ENCODE measurements at places on chromosomes 2 and 18. TPM values are rescaled to one million over a fixed set of nuclear protein-coding genes. Genes with fewer than 3 reads are reported as not detected.

The TAF4B gene
- 18.7 TPM for total RNA-seq

The GPR75 gene
- 2.0 TPM for total RNA-seq

The REG3A gene
- total RNA-seq: not detected

The MC2R gene
- total RNA-seq: not detected

- H3K4me3 ChIP-seq: no peak overlapping the region
- no peaks in the 10 kb centered on the region for H3K4me1 ChIP-seq
- no peaks in the 10 kb centered on the region for H3K36me3 ChIP-seq
- DNase-seq: no peak
- no peaks in the 10 kb centered on the region for H3K27me3 ChIP-seq
Observed at GRCh38 chr18:52577795-52578194, 237.8 kb downstream of the DCC start.

DNA sequence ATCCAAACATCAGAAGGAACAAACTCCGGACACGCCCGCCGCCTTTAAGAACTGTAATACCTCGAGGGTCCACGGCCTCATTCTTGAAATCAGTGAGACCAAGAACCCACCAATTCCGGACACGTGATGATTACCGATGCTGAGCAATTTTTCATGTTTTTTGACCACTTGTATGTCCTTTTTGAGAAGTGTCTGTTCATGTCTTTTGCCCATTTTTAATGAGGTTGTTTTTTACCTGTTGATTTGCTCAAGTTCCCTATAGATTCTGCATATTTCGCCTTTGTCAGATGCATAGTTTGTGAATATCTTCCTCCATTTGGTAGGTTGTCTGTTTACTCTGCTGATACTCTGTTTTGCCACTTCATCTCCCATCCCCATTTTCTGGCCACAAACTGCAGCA is 150.4 kb downstream of the IRS1 start:
- H3K27me3 ChIP-seq: no peaks in the 10 kb centered on the region
- no peak overlapping the region for H3K27ac ChIP-seq
- DNase-seq: no peak
- no peaks in the 10 kb centered on the region for H3K36me3 ChIP-seq
- peaks cover 18% of the 10 kb centered on the region for H3K4me1 ChIP-seq

GRCh38 chr2:203918264-203918663 is 18.3 kb upstream of the ICOS start:
- no peak overlapping the region for H3K27ac ChIP-seq
- no peaks in the 10 kb centered on the region for H3K27me3 ChIP-seq
- H3K4me3 ChIP-seq: no peak overlapping the region
- no peak for DNase-seq
- no peaks in the 10 kb centered on the region for H3K36me3 ChIP-seq

GRCh38 chr18:25042641-25043051 is 309.3 kb downstream of the ZNF521 start:
- H3K4me3 ChIP-seq: no peak overlapping the region
- no peak for DNase-seq
- H3K36me3 ChIP-seq: no peaks in the 10 kb centered on the region
- H3K27ac ChIP-seq: no peak overlapping the region
- H3K27me3 ChIP-seq: no peaks in the 10 kb centered on the region

GRCh38 chr18:40365526-40365925 is 1589.5 kb upstream of the PIK3C3 start:
- H3K27ac ChIP-seq: no peak overlapping the region
- H3K4me1 ChIP-seq: no peaks in the 10 kb centered on the region
- H3K27me3 ChIP-seq: no peaks in the 10 kb centered on the region
- H3K4me3 ChIP-seq: no peak overlapping the region

- no peaks in the 10 kb centered on the region for H3K27me3 ChIP-seq
- DNase-seq: no peak
- H3K36me3 ChIP-seq: no peaks in the 10 kb centered on the region
- no peak overlapping the region for H3K27ac ChIP-seq
- H3K4me3 ChIP-seq: no peak overlapping the region
- no peaks in the 10 kb centered on the region for H3K4me1 ChIP-seq
Observed at GRCh38 chr2:107932488-107932887, 53.8 kb upstream of the SLC5A7 start.

DNA sequence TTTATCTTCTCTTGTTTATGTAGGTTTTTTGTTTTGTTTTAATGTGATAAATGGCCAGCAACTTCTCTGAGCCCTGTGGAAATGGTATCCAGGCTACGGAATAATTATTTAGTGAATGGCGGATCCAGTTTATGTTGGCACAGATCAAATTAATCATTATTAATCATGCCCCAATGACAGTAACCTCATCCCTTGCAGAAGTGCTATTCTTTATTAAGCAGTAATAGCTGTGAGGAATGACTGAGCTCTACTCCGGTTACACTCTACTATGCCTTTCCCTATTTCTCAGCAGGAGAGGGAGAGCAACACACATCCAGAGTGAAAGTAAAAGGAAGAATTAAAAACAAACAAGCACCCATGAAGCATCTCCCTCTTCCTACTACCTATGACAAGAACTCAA is 84.8 kb downstream of the SETBP1 start:
- H3K4me1 ChIP-seq: peaks cover 2% of the 10 kb centered on the region
- no peak for DNase-seq
- no peaks in the 10 kb centered on the region for H3K27me3 ChIP-seq
- H3K36me3 ChIP-seq: no peaks in the 10 kb centered on the region
- H3K27ac ChIP-seq: no peak overlapping the region

DNA sequence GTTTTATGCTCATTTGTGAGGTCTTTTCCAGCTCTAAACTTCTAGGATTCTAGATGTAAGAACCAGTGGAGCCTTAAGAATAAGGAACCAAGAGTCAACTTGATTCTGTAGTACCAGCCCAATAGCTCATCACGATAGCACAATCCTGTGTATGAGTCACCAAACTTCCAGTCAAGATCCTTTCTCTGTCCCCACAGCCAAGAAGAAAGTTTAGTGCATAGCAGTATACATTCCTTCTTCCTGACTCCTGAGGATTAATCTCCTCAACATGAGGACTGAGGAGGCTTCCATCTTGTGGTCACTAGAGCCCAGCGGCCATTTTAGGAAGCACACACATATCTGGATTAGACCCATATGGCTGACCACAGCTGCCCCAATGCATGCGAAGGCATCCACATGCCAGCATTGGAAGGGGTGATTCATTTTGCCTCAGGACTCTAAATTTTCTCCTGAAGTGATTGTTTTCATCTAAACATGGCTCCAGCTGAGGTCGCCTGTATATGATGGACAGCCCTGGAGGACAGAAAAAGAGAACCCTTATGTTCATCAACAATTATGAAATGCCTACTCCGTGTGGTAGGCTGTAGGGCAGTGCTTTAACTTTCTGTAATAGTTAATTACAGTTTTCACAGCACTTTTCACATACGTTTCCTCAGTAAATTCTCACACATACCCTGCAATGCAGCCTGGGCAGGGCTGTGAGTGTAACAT is 53.5 kb downstream of the RASGRP3 start:
- H3K4me3 ChIP-seq: no peak overlapping the region
- H3K4me1 ChIP-seq: no peaks in the 10 kb centered on the region
- no peak for DNase-seq
- H3K27me3 ChIP-seq: no peaks in the 10 kb centered on the region
- no peak overlapping the region for H3K27ac ChIP-seq

GRCh38 chr18:41999751-42000150 is 44.7 kb downstream of the PIK3C3 start:
- peaks cover 40% of the 10 kb centered on the region for H3K36me3 ChIP-seq
- H3K4me3 ChIP-seq: no peak overlapping the region
- no peak for DNase-seq
- no peaks in the 10 kb centered on the region for H3K4me1 ChIP-seq
- H3K27ac ChIP-seq: no peak overlapping the region

DNA sequence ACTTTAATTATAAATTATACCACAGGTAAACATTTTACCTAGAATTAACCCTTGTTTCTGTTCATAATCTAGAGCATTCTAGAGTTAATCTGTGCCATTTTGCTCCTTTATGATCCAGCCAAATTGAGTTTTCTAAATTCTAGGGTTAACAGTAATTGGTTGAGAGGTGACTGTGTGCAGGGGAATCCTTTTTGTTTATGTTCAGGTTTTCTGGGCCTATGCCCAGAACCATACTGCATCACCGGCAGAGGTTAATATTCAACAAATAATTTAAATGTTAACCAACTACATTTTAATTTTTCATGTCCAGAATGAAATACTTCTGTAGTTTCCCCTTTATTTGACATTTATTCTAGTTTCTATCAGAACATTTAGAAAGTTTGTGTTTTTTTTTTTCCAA is 32.3 kb downstream of the CARF start:
- H3K4me3 ChIP-seq: no peak overlapping the region
- H3K27me3 ChIP-seq: no peaks in the 10 kb centered on the region
- no peak overlapping the region for H3K27ac ChIP-seq
- no peak for DNase-seq
- H3K36me3 ChIP-seq: no peaks in the 10 kb centered on the region

DNA sequence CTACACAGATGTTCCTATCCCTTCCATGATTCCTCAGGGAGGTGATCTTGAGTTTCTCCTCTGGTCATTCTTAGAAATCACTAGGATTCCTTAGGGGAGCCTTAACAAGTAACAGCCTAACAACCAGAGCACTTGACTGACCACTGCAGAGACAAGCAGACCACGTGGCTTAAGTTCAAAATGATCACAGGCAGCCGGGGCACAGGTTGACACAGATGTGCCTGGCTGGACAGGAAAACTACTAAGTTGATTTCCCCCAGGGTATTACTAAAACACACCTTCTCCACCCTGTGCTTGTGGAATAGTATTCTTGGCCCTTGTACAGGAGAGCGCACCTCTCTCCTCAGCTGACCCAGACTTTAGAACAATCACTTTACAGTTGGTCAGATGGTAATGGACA is 29.9 kb downstream of the ST3GAL5 start:
- peaks cover 5% of the 10 kb centered on the region for H3K36me3 ChIP-seq
- H3K27ac ChIP-seq: no peak overlapping the region
- H3K27me3 ChIP-seq: no peaks in the 10 kb centered on the region
- peaks cover 41% of the 10 kb centered on the region for H3K4me1 ChIP-seq

Data from CD8-positive, alpha-beta memory T cell (primary cell).